ENCODE measurements at places on chromosomes 11 and 22. TPM values are rescaled to one million over a fixed set of nuclear protein-coding genes. Genes with fewer than 3 reads are reported as not detected.

- no peak for DNase-seq
These were observed 150.7 kb downstream of the BRD1 start for GRCh38 chr22:49676783-49677494.

DNA sequence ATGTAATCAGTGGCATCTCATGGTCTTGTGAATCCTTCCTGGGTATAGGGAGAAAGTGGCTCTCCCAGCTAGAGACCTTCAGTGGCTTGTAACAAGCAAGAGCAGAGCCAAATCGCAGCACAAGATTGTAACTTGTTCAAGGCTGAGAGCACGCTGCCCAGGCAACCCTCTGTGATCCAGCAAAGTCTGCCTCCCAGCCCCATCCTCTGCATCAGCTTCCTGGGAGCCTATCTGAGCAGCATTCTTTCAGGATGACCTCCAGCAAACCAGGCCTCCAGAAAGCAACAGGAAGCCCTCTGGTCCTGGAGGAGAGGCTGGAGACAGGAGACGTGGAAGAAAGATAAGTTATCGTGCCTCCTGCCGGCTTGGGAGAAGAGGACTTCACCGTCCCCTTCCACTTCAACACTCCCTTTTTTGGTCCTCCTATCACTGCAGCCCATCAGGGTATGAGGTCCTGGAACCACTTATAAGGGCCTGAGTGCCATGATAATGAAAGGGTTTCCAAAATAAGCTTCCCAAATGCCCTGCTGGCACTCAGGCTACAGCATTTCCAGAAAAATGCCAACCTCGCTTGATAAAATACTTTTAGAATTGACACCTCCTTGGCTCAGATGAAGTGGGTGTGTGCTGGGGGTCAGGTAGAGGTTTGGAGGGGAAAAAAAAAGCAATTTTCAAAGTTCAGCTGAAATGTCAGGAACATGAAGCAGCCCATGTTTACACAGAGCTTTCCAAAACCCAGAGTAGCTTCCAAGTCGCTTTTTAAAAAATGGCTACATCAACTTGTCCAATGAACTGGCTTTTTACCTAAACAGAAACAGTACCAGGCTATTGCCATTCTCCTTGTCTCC, 80.2 kb downstream of the PLEKHA7 start:
- DNase-seq = no peak

DNA sequence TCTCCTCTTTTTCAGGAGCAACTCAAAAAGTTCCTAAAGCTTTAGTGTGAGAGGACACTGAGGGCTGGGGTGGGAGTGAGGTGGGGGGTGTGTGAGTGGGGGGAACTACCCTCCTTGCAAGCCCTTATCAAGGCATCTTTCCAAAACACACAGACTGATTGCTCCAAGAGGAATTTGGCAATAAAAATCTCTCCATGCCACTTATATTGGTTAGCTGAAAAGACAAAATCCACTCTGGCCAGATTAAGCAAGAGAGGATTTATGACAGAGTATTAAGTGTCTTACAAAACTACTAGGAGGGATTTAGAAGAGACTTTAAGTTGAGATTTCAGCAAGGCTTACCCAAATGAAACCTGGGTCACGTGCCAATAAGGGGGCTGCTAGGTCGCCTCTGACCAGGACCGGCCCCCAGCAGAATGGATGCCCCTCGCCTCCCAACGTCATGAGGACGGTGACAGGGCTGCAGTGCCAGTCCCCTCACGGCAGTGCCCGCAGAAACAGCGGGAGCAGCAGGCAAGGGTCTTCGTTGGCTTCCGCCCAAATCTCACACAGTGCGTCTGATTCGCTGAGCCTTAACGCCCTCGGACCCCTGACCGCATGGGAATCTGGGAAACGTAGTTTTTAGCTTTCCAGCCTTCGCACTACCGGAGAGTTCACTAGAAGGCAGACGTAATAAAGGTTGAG, 22.1 kb upstream of the CTR9 start:
- DNase-seq = no peak

DNA sequence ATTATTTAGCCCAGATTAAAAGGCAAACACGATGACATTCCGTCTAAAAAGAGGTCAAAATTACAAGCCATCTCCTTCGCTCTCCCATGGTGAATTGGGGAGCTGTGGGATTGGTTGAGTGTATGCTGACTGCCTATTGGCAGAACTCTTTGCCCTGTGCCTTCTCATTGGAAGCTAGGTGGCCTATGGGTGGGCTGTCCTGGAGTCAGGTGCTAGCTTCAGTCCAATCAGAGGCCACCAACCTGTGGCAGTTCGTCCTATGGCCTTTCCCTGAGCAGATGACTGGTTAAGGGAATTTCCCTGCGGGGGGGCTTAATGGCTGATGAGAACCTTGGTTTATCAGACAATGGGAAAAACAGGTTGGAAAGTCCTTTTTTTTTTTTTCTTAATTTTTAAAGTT, 3.2 kb upstream of the MTMR3 start:
- DNase-seq = no peak

YPEL4 gene
- 0.14 TPM for polyA plus RNA-seq

TTC36 gene
- 36.9 TPM for polyA plus RNA-seq
